ENCODE measurements at places on chromosomes 4 and X.

- no peak for DNase-seq
These were observed 35.2 kb upstream of the AMBN start for GRCh38 chr4:70556856-70557255.

GRCh38 chr4:105113800-105114199, 32.9 kb upstream of the TET2 start:
- no peak for DNase-seq

- no peak for DNase-seq
These were observed 18.3 kb upstream of the NPY2R start for GRCh38 chr4:155190099-155190498.

GRCh38 chr4:16125571-16126445, 42.0 kb upstream of the PROM1 start:
- DNase-seq = no peak

DNA sequence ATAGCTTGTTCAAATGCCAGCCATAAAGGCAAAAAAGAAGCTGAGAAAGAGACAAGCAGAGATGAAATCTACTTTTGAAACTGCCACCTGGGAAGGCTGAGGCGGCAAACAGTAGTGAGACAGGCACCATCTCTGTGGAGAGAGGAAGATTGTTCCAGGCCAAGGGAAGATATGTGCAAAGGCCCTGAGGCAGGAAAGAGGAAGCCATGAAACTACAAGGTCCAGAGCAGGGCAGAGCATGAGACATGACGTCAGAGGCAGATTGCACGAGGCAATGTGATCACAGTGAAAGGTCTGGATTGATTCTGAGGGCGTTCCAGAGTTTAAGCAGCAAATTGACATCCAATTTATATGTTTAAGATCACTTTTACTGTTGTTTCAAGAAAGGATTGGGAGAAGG, 226.1 kb downstream of the QDPR start:
- DNase-seq = no peak

DNA sequence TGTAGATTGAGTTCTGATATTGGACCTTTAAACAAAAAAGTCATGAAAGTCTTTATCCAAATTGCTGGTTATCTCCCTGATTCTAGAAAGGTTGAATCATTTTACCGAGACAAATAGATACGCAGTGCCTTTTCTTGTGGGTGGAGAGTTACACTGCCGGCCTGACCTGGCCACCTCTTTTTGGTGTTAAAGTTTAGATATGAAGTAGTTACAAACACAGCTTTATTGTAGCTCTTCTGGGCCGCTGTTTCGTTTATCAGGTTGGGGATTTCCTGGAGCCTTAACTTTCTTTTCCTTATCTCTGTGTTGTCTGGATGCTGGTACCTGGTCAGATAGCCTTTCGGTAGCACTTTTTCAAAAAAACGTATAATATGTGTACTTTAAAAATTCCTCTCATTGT, 31.0 kb downstream of the FNIP2 start:
- DNase-seq = no peak

GRCh38 chrX:11187001-11187400, 75.9 kb downstream of the HCCS start:
- DNase-seq = no peak

DNA sequence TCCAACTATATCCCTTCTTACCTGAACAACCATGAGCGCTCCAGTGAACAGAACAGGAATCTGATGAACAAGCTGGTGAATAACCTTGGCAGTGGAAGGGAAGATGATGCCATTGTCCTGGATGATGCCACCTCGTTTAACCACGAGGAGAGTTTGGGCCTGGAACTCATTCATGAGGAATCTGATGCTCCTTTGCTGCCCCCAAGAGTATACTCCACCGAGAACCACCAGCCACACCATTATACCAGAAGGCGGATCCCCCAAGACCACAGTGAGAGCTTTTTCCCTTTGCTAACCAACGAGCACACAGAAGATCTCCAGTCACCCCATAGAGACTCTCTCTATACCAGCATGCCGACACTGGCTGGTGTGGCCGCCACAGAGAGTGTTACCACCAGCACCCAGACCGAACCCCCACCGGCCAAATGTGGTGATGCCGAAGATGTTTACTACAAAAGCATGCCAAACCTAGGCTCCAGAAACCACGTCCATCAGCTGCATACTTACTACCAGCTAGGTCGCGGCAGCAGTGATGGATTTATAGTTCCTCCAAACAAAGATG, 870.2 kb downstream of the ADGRL3 start:
- DNase-seq = no peak

DNA sequence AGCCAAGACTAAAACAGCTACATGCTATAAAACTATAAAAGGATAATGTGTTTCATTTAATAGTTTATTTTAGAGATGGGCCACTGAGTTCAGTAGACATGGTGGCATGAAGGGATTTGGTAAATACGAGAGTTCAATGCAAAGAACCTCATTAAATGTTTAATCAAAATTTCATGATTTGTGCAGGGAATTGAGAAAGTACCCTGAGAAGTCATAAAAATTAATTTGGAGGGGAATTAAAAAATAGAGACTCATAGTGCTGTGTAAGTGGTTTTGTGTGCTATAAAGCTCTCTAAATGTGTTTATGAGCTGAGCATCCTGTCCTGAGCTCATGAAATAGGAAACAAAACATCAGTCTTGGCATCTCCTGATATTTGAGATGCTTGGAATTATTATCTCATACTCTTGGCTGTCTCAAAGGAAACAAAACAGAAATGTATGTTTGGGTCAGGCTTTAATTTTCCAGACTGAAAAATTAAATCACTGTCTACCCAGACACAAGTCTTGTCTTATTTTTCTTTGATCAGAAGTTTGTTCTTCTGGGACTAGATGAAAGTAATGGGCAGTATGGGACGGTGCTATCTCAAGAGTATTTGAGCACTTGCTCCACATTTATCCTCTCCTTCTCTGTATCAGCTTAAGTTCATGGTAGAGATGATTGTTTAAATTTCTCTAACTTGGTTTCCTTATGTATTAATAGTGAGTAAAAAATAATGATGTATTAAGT, 38.0 kb upstream of the EMCN start:
- no peak for DNase-seq

All from hematopoietic multipotent progenitor cell treated with erythropoietin and hydrocortisone succinate and interleukin-3 and kit ligand, for 15 days (in vitro differentiated cells).